Activated B cell treated with CpG ODN at 0.5 μM for 24 hours (primary cell): ENCODE measurements at places on chromosomes 13 and 19. TPM values are rescaled to one million over a fixed set of nuclear protein-coding genes. Genes with fewer than 3 reads are reported as not detected.

Gene C13orf42
- not detected in 2 replicates for total RNA-seq

Gene RAB3A
- total RNA-seq = 3.8 and 4.1 TPM in 2 replicates

Gene KCNJ14
- total RNA-seq = 1.7 and 2.2 TPM in 2 replicates

Gene HMG20B
- 46.0 and 51.0 TPM in 2 replicates for total RNA-seq

Gene ONECUT3
- not detected in 2 replicates for total RNA-seq

Gene TEX101
- total RNA-seq = not detected in 2 replicates

Gene HSH2D
- 172 and 191 TPM in 2 replicates for total RNA-seq

Gene ZNF541
- not detected in 2 replicates for total RNA-seq
